ENCODE measurements at places on chromosomes 3 and 15.

DNA sequence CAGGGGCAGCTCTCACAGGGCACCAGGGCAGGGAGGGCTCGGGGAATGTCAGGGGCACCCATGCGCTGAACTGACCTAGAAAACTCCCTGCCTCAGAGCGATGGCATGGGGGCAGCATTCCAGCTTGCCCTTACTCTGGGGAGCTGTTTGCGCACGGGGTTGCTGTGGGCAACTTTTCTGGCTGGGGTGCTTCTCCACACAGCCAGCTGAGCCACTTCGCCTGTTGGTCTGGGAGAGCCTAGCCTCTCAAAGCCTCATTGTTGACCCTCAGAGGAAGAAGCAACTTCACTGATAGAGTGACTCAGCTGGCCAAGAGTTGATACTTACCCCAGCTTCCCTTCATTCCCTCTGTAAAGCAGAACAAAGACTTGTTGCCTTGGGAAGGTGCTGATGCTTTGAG lies 42.6 kb upstream of the MRPS22 start:
- no peak for DNase-seq

DNA sequence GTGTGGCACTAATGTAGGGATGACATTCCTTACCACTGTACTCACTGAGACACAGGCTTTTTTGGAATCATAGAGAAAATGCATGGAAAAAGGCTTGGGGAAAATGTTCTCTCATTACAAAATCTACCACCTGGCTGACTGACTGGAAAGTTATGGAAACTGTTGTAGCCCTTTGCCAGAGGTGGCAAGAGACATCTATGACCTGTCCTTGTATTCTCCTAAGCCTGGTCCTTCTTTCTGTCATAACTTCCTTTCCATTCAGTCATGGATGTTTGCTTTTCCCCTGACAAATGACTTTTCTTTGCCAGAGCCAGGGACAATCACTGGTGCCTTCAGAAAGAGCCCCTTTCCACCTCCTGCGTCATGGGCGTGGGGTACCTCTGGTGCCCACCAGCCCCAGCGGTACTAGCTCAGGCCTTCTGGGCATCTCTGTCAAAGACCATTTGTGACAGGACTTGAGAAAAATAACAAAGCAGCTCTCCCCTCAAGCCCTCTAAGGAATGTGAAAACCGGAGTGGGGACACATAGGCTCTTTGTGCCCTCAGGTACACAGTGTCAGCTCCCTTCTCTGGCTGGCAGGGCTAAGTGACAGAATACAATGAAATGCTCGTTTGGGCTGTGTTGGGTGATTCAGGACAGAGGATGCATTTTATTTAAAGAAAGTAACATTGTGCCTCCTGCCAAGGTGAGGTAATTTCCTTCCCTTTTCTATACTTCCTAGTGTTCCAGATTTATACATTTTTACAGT lies 381.1 kb upstream of the RASGRP1 start:
- no peak for DNase-seq

DNA sequence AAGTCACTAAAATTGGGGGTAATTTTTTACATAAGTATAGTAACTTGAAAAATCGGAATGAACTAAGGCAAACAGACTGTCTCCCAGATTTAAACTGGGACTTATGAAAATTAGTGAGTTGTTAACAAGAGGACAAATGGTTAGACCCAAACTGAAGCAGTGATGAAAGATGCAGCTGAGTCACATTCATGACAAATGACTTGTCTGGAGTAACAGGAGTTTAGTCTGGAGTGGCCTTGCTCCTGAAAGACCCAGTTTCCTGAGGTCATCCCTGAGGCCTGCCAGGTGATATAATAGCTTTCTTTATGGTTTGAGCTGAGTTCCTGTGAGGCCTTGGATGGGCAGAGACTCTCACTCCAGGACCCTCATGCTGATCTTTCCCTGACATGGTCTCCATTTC lies 9.6 kb upstream of the CTDSPL start:
- no peak for DNase-seq

DNA sequence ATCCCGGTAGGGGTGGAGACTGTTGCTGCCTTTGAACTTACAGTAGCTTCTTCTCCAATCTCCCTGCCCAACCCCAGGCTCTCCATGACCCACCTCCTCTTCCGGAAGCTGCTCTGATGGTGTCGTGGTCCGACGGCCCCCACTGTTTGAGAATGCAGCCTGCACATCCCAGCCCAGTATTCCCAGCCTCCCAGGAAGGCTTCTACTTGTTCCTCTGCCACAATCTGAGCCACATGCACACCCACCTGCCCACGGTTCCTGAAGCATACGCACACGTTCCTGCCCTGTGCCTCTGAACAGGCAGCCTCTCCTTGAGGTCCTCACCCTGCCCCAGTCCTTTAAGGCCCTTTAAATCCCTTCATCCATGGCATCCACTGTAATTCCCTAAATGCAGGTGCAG lies 57.4 kb downstream of the ABTB1 start:
- no peak for DNase-seq

- no peak for DNase-seq
Measured at GRCh38 chr3:174377096-174377495, 482.0 kb upstream of the NAALADL2 start.

GRCh38 chr3:52983336-52983807 lies 62.5 kb downstream of the SFMBT1 start:
- DNase-seq: peak; percentile 5

- no peak for DNase-seq
Measured at GRCh38 chr3:185726254-185726967, 98.4 kb downstream of the IGF2BP2 start.

GRCh38 chr3:154060238-154061000 lies 60.8 kb upstream of the ARHGEF26 start:
- DNase-seq: no peak

DNA sequence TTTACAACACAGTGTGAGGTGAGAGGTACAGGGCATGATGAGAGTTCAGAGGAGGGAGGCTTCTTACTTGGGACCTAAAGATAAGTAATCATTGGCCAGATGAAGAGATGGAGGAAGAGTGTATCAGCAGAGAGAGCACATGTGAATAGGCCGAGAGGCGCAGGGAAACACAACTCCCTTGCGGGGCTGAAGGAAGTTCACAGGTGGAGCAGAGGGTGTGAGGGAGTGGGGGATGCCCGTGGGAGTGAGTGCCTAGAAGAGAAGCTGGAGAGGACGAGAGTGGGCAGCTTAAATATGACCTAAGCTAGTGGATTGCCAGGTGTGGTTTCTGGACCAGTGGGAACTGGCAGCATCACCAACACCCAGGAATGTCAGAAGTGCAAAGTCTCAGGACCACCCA lies 98.2 kb upstream of the TBC1D5 start:
- no peak for DNase-seq

GRCh38 chr3:61199843-61200242 lies 51.4 kb downstream of the FHIT start:
- DNase-seq: no peak

- DNase-seq: no peak
Measured at GRCh38 chr3:10405816-10406215, 84.9 kb upstream of the SEC13 start.

DNA sequence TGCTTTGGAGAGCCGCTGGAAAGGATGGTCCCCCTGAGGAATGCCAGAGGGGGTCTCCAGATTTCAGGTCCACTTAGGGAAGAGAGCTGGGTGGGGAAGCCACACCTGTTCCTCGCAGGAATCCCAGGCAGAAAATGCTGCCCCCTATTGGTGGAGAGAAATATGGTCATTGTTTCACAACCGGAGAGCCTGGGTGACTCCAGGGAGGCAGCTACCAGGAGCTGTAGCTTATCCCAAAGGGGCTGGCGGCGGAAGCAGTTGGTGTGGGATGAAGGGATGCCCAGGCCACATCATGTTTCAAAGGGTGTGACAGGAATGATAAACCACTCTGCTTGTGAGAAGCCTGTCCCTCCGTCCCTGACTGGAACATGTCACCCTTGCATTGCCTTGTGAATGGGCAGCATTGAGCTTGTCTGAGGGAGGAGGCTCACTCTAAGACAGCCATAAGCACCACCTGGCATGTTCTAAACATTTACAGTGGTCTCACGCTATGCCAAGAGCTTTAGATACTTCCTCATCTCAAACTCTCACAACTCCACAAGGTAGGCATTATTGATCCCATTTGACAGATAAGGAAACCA lies 34.5 kb downstream of the POMGNT2 start:
- DNase-seq: no peak

- DNase-seq: no peak
Measured at GRCh38 chr15:77282333-77282732, 137.6 kb downstream of the PEAK1 start.

DNA sequence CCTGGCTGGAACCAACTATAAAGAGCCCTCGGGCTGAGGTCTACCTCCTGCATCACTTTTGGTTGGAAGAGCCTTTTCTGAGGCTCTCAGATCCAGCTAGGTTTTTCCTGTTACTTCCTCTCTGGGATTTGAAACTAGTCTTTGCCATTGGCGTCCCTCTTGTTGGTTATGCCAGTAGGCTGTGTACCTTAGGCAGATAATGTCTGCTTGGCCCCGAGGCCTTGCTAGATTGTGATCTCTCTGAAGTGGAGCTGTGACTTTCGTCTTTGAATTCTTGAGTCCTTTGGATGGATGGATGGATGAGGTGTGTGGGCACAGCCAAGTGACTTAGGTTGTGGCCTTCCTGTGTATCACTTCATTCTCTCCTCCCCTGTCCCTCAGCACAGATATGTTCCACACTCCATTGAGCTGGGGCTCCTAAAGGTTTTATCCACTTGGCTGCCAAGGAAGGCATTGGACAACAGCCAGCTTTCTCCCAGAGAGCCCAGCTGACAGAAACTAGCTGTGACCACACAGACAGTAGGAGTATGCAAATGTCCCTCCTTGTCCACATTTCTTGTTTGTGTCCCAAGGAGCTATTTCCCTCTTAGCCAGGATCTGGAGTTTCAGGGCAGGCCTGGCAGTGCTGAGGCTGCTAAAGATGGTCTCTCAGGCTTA lies 7.9 kb upstream of the DNAJC17 start:
- no peak for DNase-seq

DNA sequence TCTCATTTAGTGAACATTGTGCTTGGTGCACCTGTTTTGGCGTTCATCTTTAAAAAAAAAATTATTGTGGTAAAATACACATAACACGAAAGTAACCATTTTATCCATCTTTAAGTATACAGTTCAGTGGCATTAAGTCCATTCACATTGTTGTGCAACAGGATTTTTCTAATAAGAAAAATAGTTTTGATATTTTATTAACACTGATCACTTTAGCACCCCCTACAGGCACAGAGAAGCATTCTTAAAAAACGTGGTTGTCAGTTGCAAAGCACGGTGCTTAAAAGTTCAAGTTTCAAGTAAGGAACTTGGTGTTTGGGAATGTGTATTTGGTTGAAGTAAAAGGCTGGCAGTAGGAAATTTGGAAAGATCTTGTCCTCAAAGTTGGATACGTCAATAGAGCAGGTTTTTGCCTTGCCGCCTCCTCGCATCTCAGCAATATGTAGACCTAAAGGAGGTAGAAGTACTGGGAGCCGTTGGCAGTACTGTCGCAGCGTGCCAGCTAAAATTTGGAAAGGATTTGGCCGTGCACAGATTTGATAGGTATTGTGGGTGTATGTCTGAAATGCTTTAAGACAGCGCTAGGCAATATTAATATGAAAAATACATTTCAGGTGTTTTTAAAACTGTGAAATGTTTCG lies 110.4 kb downstream of the LRRC28 start:
- DNase-seq: no peak

DNA sequence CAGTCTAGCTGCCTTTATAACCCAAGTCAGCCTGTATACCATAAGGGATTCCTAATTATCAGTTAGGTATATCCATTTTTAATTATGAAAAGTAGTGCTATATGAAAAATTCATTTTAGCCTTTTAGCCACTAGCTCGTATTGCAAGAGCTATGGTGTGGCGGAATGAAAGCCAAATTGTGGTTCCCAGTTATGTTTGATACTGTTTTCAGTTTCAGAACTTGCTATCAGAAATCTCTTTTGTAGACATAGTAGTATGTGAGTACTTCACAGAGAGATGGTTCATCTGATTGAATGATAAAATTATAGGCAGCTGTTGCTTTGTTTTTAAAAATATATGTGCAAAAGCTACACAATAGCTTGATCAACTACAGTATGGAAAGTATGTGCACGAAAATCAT lies 134.6 kb downstream of the SLC25A26 start:
- no peak for DNase-seq

DNA sequence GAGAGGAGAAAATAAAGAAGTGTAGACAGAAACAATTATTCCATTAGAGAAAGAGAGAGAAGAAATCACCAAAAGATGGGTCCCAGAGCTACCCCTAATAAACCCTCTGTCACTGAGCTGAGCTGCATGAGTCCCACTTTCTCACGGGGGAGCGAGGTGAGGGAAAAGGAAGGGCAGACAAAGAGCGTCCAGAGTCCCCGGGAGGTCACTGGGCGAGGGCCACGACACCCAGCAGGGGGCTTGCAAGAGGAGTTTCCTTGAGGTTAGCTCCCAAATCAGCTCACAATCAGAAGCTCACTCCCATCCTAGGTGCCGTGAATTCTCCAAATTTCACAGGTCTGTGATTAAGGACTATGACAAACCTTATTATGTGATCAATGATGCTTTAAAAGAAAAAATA lies 62.3 kb downstream of the XXYLT1 start:
- DNase-seq: no peak

- DNase-seq: no peak
Measured at GRCh38 chr15:99729327-99729726, 3.9 kb downstream of the LYSMD4 start.

GRCh38 chr3:195153653-195154052 lies 117.3 kb downstream of the XXYLT1 start:
- no peak for DNase-seq

DNA sequence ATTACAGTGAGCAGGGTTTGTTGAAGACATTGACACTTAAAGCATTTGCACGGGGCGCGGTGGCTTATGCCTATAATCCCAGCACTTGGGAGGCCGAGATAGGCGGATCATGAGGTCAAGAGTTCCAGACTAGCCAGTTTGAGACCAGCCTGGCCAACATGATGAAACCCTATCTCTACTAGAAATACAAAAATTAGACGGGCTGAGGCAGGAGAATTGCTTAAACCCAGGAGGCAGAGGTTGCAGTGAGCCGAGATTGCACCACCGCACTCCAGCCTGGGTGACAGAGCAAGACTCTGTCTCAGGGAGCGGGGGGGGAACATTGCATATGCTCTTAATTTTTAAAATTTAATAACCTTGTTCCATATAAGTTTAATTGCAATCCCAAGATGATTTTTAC lies 11.9 kb downstream of the STT3B start:
- no peak for DNase-seq

GRCh38 chr15:89964232-89964954 lies 36.7 kb upstream of the ZNF710 start:
- no peak for DNase-seq

DNA sequence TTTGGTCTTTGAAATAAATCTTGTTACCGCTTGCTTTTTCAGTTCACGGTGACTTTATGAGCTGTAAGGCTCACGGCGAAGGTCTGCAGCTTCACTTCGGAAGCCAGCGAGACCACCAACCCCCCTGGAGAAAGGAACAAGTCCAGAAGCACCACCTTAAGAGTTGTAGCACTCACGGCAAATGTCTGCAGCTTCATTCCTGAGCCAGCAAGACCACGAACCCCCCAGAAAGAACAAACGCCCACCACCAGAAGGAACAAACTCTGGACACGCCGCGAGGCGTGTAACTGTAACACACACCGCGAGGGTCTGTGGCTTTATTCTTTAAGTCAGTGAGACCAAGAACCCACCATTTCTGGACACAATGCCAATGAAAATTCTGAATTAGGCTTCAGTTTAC lies 28.8 kb downstream of the GOLGA6A start:
- DNase-seq: no peak

All from stimulated activated CD8-positive, alpha-beta memory T cell treated with anti-CD3 and anti-CD28 coated beads, Interleukin-7, amount 100 ng/mL, for 1 hour (primary cell).